ENCODE measurements at places on chromosomes 3 and 15. TPM values are rescaled to one million over a fixed set of nuclear protein-coding genes. Genes with fewer than 3 reads are reported as not detected.

Gene CASR
- not detected for total RNA-seq

Gene CPOX
- total RNA-seq = 9.2 TPM

Gene LCTL
- total RNA-seq = not detected

DNA sequence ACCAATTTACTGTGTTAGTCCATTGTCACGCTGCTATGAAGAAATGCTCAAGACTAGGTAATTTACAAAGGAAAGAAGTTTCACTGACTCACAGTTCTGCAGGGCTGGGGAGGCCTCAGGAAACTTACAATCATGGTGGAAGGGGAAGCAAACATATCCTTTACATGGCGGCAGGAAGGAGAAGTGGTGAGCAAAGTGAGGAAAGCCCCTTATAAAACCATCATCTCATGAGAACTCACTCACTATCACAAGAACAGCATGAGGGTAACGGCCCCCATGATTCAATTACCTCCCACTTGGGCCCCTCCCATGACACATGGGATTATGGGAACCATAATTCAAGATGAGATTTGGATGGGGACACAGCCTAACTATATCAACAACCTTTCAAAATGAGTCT, 20.2 kb downstream of the USF3 start:
- DNase-seq = no peak

DNA sequence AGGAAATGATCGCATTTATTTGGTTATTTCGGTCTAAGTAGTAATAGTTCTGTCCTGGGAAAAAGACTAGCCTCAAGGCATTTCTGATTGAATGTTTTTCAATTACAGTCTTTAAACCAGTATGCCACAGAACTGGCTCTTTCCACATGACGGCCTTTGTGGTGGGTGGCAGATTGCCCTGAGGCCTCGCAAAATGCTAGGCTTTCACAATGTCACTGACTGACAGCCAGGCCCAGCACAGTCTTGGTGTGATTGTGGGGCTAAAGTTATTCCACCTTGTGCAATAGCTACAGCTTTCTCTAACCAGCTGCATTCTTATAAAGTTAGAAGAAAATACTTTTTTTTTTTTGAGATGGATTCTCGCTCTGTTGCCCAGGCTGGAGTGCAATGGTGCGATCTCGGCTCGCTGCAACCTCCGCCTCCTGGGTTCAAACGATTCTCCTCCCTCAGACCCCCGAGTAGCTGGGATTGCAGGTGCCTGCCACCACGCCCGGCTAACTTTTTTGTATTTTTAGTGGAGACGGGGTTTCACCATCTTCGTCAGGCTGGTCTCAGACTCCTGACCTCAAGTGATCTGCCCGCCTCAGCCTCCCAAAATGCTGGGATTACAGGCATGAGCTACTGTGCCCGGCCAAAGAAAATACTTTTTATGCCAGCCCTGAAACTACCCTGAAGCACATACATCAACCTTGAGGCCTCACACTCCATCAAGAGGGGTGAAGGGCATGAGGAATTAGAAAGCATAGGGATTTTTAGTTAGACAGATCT, 2.5 kb upstream of the ADIPOQ start:
- no peak for DNase-seq

DNA sequence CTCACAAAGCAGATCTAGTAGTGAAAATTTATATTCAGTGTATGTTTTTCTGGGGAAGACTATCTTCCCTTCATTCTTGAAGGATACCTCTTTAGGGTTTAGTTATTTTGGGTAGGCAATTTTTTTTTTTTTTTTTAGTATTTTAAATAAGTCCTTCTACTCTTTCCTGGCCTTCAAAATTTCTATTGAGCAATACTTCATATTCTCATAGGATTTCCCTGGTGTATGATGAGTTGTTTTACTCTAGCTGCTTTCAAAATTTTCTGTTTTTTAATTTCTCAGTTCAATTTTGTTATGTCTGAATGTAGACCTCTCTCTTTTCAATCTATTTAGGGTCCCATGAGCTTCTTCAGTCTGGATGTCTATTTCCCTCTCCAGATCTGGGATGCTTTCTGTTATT, 74.3 kb upstream of the PLSCR4 start:
- no peak for DNase-seq

Gene DLEC1
- total RNA-seq = 0.82 TPM

Gene AADACL2
- not detected for total RNA-seq

GRCh38 chr3:105158286-105158685, 208.4 kb upstream of the ALCAM start:
- DNase-seq = no peak

Gene A4GNT
- not detected for total RNA-seq

DNA sequence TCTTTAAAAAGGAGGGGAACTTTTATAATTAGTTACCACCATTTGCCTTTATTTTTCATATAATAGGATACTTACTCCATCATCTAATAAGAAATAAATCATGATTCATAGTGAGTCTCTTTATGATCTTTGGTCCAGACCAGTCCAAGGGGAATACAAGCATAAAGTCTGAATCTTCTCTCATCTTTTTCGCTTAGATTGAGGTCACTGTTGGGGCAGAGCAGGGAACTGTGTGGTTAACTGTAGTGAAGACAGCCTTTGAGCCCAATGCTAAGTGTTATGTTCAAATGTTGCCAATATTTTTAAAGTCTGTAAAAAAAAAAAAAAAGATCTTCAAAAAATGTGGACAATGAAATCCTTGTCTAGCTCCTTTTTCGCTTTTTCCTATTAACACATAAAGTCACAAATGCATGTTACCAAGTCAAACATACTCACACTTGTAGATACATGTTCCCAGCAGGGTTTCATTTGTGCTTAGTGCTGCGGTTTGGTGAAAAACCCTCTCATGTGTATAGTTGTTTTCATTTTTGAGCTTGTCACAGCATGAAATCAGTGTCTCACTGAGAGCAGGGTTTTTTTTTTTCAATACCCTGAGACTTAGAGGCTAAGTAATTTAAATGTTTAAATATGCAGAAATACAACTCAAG, 72.1 kb downstream of the EPHA3 start:
- DNase-seq = no peak

DNA sequence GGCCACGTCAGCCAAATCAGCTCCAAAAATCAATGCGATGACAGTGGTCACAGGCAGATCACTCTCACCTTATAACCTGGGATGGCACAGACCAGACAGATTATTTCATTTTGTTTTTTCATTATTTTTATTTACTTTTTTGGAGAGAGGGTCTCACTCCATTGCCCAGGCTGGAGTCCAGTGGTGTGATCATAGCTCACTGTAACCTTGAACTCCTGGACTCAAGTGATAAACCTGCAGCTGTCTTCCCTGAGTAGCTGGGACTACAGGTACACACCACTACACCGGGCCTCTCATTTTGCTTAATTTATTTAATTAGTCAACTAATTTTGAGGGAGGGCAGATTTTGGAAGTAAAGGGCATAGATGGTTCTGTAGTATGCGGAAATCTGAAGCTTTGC, 51.2 kb upstream of the ICE2 start:
- DNase-seq = no peak

- no peak for DNase-seq
These were observed 60.8 kb downstream of the PLS1 start for GRCh38 chr3:142657033-142657432.

- no peak for DNase-seq
These were observed 22.8 kb upstream of the SMAD3 start for GRCh38 chr15:67042551-67043142.

DNA sequence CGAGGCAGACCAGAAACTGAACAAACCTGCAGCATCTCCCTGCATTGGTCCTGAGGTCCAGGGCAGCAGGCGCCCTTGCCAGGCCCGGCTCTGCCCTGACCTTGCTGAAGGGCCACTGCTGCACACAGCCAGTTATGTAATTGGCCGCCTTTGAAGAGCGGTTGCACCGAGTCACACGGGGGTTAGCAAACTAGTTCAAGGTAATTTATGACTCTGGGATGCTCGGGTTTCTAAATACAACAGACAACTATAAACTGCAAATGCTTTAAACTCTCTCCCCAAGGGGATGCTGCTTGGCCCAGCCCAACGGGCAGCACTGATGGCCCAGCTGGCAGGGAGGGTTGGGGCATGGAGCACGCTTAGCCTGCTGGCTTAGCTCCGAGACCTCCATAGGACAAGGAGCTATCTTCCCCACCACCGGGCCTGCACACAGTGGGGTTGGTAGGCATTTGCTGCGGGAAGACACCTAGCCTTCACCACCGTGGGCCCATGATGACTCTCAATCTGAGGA, 60.3 kb upstream of the IQSEC1 start:
- no peak for DNase-seq

Gene HTR3E
- not detected for total RNA-seq

DNA sequence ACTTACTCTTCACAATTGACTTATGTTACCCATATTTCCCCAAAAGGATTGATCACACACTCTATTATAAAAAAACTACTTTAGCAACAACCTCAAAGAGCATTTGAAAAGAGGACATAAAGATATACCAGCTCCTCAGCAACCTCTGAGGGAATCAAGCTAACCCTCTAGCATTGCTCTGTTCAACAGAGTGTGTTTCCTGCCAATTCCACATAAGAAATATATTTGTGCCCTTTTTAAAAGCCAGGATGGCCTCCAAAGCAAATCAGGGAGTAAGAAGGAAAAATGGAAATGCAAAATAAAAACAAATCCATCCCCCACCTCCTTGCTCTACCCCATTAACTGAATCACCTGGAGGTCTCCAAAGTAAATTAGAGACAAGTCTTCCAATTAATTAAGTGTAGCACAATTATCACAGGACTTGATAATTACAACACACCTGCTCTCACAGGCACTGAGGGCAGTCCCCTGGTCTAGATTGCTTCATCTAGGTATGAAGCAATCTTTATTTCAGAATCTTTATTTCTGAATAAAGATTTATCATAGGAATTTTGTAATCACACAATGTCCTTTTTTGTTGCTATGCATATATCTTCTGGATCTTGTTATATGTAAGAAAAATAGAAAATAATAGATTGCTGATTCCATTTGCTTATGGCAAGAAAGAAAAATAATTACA, 34.8 kb downstream of the GPR176 start:
- no peak for DNase-seq

GRCh38 chr3:125398952-125399351, 23.8 kb upstream of the ZNF148 start:
- DNase-seq = no peak

Gene ASB14
- total RNA-seq = not detected

Gene PRR20G
- total RNA-seq = not detected

GRCh38 chr15:92650256-92650655, 5.3 kb downstream of the FAM174B start:
- no peak for DNase-seq

- DNase-seq = peak; percentile 86
These were observed 141.9 kb downstream of the PGPEP1L start for GRCh38 chr15:98865397-98866339.
